ENCODE measurements at places on chromosomes 16 and 17.
A peak's percentile ranks its signal among the peaks of the same experiment; 100 is the strongest.

- peak; percentile 36 for DNase-seq
These were observed 5.9 kb upstream of the CAPN15 start for GRCh38 chr16:521381-522210.

- peak; percentile 51 for DNase-seq
These were observed 30.5 kb downstream of the IQCK start for GRCh38 chr16:19748389-19749168.

- DNase-seq: peak; percentile 76
These were observed at the start of gene MOSMO for GRCh38 chr16:22007509-22008214. Gene MOSMO, plus strand, starts transcription at chr16:22008111. Its CDS starts 191 bp downstream, at chr16:22008302.

DNA sequence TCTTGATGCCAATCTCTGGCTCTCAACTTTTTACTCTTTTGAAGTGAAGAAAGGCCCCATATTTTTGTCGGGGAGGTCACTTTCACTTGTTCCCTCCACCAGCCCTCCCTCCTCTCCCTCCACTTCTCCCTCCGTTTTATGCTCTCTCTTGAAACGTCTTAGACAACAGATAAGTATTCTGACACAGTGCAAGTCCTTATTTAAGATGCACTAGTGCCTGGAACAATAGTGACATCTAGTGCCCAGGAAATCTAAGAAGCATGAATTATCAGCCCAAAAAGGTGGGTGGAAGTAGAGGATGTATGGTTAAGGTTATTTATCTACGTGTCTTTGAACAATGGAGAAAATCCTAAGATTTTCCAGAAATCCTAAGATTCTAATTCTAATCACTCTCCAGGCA, 17.9 kb downstream of the PSME3IP1 start:
- peak; percentile 81 for DNase-seq

- no peak for DNase-seq
These were observed 28.5 kb downstream of the SMIM36 start for GRCh38 chr17:55482591-55483389.
